ACHN (cell line): ENCODE measurements at places on chromosomes 5 and 9.
A peak's percentile ranks its signal among the peaks of the same experiment; 100 is the strongest.

DNA sequence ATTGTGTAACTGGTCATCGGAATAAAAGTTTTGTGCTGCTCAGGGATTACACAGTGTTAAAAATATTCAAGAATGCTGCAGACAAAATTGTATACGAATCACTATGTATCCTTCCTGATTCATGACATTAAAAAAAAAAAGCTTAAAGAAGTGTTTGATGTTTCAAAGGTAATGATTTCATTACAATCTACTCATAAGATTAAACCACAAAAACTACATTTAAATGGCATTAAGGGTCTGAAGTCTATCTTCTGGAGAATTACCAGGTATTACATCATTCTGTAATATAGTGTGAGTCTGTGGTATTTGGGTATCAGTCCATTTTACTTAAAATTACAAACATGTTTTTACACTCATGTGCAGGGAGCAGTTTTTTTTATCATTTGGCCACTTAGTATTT lies 324.4 kb downstream of the NDUFS4 start:
- DNase-seq, result no peak

DNA sequence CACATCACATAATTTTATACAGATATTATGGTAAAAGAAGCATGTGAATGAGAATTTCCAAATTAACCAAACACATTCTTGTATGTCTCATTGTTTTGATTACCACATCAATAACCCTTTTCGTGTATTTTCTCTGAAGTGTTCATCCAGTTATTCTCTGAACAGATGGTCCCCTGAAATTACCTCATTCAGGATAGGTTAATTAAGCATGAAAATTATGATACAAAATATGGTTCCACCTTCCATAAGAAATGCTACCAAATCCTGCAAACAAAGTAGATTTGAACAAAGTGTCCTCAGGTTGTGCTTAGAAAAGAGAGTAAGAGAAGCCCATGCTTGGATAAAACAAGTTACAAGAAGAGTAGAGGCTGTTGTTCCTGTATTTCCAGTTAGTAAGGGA lies 83.1 kb upstream of the LMNB1 start:
- DNase-seq, result no peak

DNA sequence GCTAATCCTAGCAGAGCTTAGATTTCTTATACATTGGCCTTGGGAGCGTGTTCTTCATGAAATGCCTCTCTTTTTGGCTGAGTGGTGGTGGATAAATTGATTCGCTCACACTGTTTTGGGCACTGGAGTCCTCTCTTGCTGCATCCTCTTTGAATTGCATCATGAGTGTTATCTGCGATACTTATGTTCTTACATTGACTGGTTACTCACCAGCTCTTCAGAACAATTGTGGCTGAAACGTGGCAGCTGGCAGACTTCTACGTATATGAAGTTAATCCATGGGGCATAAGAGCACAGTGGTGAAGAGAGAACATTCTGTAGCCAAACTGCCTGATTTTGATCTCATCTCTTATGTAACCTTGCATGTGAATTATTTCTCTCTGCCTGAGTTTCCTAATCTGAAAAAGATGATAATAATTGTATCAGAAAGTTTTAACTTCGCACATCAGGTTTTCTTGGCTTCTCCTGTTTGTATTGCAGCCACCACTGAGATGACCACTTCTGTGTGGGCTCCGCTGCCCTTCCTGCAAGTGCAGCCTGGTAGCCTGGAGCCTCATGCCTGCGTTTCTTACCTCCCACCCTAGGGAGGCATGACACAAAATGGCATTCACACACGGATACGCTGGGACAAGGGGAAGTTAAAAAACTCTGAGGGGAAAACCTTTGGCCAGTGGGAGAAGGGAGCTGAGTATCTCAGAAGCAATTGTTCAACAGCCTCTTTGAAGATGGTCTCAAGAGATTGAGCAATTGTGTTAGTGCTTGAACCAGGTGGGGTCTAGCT lies 295.2 kb downstream of the ARHGAP26 start:
- DNase-seq, result no peak

- no peak for DNase-seq
Observed at GRCh38 chr5:150253416-150254208, 36.0 kb downstream of the CAMK2A start.

DNA sequence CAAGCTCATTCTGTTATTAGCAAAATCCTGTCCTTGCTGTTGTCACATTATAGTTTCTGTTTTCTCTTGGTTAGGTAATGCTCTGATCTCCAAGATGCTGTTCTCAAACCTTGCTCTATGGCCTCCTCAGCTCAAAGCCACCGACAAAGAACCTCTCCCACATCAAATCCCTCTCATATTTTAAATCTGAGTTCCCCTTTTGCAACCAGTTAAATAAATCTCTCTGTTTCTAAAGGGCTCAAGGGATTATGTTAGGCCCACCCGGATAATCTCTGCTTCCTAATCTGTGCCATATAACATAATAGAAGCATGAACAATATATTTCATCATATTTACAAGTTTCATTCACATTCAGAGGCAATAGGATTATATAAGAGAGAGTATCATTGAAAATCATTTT lies 286.0 kb downstream of the CYLC2 start:
- DNase-seq, result no peak

DNA sequence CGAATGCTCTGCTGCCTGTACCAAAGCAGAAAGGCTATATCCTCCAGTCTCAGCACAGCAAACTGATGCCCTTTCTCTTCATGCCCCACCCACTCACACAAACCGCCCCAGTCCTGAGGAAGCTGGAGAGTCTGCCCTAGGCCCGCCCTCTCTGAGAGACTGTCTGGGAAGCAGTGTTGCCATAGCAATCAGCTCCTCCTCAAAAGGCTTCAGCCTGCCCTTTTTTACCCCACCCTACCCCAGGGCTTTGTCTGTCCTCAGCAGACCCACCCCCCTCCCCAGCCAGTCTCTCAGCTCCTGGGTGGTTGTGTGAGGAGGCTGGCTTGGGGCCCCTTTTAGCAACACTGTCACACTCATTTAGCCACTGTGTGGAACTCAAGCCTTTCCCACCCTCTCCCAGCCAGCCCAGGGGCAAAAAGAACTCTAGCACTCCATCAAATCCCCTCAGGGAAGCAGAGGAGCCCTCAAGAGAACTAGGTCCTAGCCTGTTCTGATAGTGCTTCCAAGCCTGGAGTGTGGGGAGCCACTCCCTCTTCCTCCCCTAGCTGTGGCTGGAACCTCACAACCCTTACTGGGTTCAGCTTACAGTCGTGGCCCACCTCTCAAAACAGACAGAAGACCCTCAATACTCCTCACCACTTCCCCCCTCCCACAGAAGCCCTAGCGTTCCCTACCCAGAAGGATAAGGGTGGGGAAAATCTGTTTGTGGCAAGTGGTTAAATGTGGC lies 1.4 kb downstream of the ATOSB start:
- peak; percentile 87 for DNase-seq

GRCh38 chr9:125603478-125604021 lies 103.5 kb downstream of the MAPKAP1 start:
- DNase-seq, result no peak

- DNase-seq, result peak; percentile 84
Observed at GRCh38 chr5:38994324-38994927, 79.8 kb downstream of the RICTOR start.

DNA sequence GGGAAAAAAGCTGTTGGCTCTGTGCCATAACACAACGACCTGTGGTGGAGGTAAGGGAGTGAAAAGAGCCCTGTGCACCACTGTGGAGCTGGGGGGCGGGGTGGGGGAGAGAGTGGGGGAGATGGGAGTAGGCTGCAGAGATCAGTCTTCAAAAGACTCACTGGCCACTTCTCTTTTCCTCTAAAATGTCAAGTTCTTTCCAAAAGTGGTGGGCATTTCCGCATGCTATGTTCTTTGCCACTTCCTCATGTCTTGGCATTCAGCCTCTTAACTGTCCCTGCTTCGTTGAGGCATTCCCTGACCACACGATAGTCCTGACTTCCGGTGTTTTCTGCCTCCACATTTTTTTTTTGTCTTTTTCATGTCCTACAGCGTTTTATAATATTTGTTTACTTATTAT lies 2.4 kb upstream of the PPP2R2B start:
- DNase-seq, result no peak

DNA sequence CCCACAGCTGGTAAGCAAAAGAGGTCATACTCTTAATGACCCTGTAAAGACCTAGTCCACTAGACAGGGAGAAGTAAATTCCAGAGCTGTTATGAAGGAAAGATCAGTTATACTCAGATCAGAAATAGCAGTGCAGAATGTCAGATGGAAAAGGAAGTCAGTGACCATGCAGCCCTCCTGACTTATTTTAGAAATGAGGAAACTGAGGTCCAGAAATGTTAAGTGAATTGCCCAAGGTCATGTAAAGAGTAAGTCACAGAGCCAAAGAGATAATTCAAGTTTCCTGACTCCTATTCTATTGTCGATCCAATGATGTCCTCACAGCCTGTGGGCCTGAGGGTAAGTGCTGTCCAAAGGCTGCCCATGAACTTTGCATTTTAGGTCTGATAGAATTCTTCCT lies 214.9 kb upstream of the IL12B start:
- DNase-seq, result no peak

DNA sequence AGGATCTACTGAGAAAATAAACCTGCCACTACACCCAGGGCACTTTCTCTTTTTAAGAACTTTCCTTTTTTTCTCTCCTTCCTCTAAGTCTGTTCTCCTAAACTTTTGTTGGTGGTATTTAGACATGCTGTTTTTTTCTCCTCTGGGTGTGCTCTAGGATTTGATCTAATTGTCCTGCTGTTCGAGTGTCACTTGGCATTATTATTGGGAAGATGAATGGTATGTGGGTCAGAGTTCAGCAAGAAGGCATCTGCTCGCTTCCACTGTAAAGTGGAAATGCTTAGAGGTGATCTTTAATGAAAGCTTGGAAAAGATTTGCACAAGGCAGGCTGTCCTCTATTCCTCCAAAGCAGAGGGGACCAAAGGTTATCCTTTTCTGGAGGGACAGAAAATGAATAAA lies 1.3 kb upstream of the PLPPR1 start:
- DNase-seq, result no peak

GRCh38 chr9:123761905-123762605 lies 167.9 kb downstream of the DENND1A start:
- peak; percentile 35 for DNase-seq

DNA sequence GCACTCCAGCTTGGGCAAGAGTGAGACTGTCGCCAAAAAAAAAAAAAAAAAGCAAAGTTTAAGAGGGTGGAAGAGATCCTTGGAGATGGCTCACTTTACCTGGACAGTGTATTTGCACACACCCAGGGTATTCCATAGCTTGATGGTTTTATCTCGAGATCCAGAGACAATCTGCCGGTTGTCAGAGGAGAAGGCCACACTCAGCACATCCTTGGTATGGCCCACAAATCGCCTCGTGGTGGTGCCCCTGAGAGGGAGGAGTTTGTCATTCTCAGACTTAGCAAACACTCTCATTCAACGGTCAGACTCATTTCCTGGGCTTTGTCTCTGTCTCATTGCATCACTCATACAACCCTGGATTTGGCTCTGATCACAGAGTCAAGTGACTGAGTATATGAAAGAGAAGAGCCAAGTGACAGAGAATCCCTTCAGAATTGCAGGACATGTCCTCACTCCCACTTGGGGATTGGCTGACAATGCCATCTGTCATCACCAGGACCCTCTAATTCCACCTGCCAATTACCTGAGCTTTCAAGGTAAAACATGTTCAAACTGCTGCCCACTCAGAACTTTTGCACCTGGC lies 2.2 kb downstream of the RACK1 start:
- DNase-seq, result peak; percentile 40

GRCh38 chr5:145587710-145588109 lies 247.4 kb downstream of the PRELID2 start:
- DNase-seq, result peak; percentile 73

GRCh38 chr5:61308712-61309111 lies 23.3 kb upstream of the ZSWIM6 start:
- DNase-seq, result no peak

DNA sequence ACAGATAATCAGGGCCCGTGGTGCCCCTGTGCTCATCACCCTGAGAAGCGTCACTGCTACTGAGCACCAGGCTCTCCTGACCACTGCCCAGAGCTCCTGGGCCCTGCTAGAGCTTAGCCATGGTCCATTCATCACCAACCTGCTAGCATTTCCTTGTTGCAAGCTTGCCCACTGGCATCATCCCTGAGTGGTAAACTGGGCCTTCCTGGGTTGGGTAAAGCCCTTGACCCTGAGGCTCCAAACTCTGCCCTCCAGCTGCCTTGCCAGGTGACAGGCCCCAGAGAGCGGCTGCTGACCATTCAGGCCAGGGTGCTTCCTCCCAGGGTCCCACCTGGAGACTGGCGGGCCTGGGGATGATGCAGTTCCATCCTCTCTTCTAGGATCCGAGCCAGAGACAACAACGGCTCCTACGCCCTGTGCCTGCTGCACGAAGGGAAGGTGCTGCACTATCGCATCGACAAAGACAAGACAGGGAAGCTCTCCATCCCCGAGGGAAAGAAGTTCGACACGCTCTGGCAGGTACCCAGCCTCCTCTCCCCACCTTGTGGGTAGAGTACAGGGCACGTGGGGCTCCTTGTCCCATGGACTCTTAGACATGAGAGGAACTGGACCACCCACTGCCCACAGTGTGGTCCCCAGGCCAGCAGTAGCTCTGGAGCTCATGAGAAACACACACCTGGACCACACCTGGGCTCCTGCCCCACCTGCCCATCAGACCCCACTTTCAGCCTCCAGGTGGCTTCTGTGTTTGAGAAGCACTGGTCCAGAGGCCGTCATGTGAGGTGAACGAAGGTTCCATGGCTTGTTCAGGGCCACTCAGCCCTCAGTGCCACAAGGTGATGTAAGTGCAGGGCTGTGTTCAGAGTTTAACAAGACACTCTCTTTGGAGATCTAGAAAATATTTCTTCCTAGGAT lies 60.5 kb downstream of the SYK start:
- no peak for DNase-seq

DNA sequence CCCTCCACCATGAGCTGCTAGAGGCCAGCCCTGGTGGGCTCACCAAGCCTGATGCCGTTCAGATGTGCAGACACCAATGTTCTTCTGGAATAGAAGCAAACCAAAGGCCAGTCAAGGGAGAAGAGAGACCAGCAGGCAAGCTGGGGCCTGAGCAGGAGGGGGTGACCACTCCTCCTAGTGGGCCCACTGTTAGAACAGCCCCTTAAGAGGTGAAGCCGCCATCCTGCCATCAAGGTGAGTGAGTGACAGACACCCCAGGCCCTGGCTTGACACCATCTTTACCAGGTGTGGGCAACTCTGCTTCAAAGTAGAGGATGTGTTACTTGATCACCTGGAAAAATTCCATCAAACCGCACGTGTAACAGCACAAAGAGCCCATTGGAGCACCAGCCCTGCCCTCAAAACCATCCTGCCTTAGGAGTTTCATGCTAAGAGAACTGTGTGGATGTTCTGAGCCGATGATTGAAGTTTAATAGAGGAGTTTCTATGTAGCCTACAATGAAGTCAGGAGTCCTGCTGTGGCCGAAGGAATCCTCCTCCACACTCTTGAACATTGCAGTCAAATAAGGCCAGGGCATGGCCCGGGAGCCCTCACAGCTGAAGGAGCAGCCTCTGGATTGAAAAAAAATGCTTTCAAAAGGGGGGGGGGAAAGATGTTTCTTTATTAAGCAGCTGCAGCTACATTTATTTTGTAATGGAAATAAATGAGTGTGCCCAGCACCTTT lies 20.8 kb downstream of the AMBP start:
- no peak for DNase-seq

- DNase-seq, result no peak
Observed at GRCh38 chr5:138351056-138351455, 1.4 kb upstream of the KDM3B start.

GRCh38 chr5:109300367-109300766 lies 109.4 kb downstream of the PJA2 start:
- DNase-seq, result no peak

GRCh38 chr5:161925960-161926359 lies 78.0 kb downstream of the GABRA1 start:
- no peak for DNase-seq

GRCh38 chr5:138351517-138351916 lies 968 bp upstream of the KDM3B start:
- DNase-seq, result no peak
